ENCODE measurements at places on chromosomes 2 and 18.

DNA sequence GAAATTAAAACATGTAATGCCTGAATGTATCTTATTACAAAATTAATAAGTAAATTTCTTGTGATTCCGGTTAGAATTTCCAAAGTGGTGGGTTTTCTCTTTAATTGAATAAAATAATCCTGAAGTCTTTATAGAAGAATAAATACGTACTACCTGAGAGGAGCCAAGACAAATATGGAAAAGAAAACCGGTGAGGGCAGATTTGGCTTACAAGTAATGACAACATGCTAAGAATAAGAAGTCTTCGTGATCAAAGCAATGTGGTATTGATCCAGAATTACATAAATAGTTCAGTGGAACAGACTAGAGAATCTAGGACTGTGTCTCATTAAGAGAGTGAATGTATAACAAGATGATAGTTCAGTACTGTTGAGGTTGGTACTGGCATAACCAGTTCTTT is 167.5 kb downstream of the NEDD4L start:
- DNase-seq, result no peak

DNA sequence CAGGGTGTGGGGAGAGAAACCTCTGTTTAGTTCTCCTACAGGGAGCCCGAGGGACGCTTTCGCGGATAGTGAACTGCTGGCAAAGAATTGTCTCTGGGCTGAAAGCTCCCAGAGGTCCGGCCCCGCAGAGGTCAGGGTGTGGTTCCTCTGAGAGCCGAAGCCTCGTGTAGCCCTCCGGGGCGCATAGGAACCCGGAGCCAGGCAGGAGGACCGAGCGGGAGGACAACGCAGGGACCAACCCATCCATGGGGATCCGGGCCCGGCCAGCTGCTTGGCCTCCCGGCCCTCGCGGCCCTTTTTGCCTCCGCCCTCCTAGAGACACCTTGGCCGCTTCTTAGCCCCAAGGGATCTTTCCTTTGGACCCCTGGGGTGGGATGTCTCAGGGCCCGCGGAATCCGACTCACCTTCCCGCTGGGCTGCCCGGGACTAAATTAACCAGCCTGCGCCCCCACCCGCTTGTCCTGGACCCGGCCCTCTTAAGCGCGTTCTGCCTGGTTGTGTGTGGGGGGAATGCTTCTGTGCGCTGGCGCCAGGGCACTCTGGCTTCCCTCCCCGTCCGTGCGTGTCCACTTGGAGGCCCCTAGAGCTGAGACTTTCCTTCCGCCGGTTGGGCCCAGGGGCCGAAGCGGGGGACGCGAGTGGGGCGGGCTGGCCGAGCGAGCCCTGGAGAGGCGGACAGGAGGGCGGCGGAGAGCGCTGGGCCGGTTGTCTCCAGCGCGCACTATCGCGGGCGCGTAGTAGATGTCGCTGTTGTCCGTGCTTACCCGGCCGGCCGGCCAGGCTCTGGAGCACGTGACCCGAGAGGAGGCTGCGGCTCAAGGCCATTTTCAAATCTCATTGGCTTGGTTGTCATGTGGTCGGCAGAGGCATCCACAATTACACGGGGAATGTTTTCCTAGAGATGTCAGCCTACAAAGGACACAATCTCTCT is at the start of gene HOXD10:
Gene HOXD10, plus strand, starts transcription at position 896 of the 931 bp plus-strand sequence. CDS start 56 bp downstream, outside the sequence.
- no peak for DNase-seq

DNA sequence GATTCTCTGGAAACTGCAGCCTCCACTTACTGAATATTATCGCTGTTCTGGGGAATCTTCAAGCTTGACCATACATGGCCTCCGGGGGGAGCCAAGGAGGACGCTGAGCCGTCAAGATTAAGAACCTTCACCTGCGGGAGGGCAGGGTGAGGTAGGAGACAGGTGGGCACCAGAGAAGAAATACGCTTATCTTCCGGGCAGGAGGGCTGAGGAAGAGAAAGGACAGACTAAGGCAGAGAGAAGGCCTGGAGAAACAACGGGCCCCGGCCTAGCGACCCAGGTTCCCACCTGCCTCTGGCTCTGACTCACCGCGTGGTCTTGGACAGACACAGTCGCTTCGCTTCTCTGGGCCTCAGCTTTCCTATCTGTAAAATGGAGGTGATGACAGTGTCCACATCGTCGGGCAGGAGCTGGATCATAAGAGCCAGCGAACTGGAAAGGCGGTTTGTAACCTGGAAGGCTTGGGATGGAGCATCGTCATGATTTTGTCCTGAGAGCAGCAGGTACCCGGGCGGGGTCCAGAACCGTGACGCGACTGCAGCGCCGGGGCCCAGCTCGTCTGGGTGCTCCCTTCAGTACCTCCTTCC is 659 bp downstream of the ZNF142 start:
- peak; percentile 42 for DNase-seq

DNA sequence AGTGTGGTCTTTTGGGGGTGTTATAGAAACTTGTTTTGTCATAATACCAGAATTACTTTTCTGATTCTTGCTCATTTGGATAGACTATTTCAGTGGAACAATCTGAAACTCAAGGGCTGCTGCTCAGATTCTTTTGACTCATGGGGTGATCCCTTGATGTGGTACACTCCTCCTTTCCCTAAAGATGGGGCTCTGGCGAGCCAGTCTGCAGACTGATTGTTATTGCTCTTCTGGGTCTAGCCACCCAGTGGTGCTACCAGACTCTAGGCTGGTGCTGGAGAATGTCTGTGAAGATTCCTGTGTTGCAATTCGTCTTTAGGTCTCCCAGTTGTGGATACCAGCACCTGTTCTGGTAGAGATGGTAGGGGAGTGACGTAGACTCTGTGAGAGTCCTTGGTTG is 4.2 kb upstream of the MARS2 start:
- DNase-seq, result no peak

DNA sequence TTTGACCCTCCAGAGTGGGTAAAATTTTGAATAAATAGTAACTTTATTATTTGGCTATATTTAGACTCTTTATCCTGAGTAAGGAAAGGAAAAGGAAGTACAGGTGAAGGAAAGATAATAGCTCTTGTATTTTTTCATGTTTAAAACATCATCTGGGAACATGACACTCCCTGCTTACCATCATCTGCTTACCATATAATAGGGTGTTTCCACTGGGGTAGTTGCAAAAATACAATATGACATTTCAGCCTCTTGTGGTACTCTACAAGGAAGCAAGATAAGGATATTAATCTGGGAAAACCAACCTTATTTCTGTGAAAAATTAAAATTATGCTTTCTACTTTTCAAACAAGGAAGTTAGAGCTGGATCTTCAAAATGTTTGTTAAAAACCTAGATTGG is 9.9 kb downstream of the RELCH start:
- no peak for DNase-seq

- DNase-seq, result no peak
These were observed 73.8 kb upstream of the HAAO start for GRCh38 chr2:42865884-42866881.

DNA sequence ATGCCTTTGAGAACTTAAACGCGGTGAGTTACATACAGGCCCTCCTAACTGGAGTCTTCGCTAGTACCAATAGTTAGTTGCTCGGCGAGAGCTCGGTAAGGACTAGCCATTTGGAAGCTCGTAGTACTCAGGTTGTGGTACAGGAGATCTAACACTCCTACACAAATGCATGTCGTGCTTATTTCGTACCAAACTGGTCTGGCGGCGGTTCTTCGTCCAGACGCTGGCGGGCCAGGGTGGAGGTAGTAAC is 346 bp upstream of the VRK2 start:
- DNase-seq, result no peak

DNA sequence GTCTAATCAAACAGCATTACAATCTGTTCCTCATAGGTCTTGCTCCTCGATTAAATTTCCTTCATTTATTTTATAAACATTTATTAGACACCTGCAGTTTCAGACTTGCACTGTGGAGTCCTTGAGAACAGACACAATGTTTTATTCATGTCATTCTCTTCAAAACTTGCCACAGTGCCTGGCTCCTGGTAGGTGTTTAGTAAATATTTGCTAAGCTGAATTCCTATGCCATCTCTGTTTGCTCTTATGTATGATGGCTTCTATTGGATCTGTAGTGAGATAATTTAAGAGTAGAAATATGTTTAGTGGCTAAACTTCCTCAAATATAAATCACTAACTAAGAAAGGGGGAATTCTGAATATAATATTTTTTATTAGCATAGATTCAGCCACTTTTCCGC is 61.4 kb downstream of the LRATD1 start:
- DNase-seq, result no peak

DNA sequence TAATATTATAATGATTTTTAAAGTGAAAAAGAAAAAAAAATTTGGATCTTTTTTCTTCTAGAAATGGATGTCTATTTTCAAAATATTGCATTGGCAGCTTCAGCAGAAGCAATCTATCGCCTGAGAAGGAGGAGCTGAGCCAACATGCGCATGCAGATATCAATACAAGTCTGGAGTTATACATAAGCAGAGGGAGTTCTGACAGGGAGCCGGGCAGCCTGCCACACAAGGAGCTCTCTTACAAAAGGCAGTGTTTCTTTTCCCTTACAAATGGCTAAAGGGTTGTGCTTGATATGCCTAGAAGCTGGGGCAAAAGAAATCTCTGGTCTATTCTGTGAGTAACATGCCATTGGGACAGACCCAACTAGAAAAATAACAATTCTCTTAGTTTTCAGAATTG is 291.9 kb upstream of the TRIB2 start:
- DNase-seq, result no peak

- no peak for DNase-seq
These were observed 48.6 kb downstream of the DNMT3A start for GRCh38 chr2:25293145-25293544.

DNA sequence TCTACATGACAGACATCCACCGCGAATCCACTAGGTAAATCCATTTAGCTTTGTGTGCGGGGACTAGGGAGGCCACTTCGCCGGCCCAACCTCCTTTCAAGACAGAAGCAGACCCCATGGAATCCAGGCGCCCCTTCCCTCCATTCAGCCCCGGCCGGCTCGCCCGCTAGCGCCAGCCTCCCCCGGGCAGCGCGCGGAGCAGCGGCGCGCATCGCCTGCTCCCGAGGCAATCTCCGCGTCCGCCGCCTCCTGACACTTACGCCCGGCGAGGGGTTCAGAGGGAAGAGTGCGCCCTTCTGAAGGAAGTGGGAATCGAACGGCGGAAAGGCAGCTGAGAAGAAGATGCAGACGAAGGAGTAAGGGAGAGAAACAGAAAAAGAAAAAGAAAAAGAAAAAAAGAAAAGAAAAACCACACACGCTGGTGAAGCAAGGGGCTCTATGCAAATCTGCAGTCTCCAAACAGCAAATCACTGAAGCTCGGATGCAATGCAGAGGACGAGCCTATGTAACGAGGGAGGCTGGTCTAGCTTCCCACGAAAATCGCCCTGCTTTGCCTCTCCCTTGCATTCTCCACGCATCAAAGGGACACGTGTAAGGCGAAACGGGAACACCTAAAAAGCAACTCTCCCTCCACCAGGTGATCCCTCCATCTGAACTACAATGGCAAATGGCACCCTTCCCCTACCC is 684.4 kb downstream of the NRXN1 start:
- no peak for DNase-seq

GRCh38 chr2:187266147-187266546 is 181.9 kb downstream of the CALCRL start:
- DNase-seq, result no peak

GRCh38 chr2:177334940-177335543 is 57.5 kb upstream of the AGPS start:
- no peak for DNase-seq

DNA sequence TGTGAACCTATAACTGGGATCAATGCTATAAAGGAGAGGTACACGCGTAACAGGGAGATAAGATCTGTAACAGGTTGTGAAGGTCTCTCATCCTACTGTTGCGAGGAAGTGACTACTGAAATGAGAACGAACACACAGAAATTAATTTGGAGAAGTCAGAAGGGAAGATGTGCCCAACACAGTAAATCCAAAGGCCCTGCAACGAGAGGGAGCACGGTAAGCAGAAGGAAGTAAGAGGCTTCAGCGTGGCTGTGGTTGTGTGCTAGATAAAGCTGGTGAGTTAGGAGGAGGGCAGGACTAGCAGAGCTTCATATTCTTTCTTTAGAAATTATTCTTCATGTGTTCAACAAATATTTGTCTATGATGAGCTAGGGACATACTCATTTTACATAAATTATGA is 2.5 kb upstream of the ATG16L1 start:
- no peak for DNase-seq

- DNase-seq, result peak; percentile 76
These were observed 99.1 kb downstream of the SH3BP4 start for GRCh38 chr2:235050980-235051351.

DNA sequence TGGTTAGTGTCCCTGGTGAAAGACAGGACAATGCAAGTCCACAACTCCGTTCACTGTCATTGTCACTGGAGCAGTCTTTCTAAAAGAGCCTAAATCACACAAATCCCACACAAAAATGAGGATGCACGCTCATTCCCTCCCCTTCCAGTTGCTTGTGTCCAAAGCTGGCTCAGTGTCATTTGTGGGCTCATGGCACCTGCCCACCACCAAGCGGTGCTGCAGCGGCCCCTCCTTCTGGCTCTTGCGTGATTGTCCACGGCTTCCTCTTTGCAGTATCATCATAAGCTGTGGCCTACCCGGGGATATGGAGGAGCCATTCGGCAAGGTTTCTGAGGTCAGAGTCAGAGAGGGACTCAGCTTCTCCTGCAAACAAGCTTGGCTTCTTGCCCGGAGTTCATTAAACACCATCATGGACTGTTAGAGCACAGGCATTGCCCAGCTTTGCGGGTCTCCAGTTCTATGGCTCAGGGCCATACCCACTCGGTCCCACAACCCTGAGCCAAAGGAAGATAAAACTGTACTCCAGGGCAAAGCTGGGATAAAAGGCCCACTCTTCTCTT is 179.4 kb upstream of the AGAP1 start:
- no peak for DNase-seq

GRCh38 chr2:201618744-201619662 is 24.3 kb downstream of the TMEM237 start:
- no peak for DNase-seq

- no peak for DNase-seq
These were observed 2.1 kb downstream of the ASB1 start for GRCh38 chr2:238428866-238429265.

- no peak for DNase-seq
These were observed 133.4 kb upstream of the ALPP start for GRCh38 chr2:232245111-232245510.

- DNase-seq, result no peak
These were observed 61.4 kb downstream of the DYM start for GRCh38 chr18:49399003-49399402.

DNA sequence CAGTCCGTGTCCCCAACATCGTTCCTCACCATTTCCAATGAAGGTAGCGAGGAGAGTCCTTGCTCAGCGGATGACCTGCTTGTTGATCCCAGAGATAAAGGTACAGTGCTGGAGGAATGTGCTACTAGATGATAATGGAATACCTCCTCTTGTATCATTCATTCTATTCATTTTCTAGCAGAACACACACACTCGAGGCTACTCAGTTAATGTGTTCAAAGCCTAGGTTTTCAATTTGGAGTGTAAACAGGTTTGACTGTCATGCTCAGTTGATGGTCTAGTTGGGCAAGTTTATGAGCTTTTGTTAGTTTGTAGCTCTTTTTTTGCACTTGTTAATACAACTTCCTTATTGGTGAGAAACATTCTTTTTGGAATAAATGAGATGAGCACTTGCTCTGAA is 114.2 kb downstream of the ICA1L start:
- DNase-seq, result no peak

GRCh38 chr2:107461301-107461700 is 365.4 kb upstream of the RGPD4 start:
- DNase-seq, result no peak

GRCh38 chr2:183505911-183506310 is 381.7 kb downstream of the NUP35 start:
- no peak for DNase-seq

GRCh38 chr2:239444626-239445577 is 44.1 kb upstream of the HDAC4 start:
- no peak for DNase-seq

- DNase-seq, result no peak
These were observed 63.0 kb downstream of the WDR75 start for GRCh38 chr2:189504238-189504637.
